ENCODE measurements at places on chromosomes 3 and 15. TPM values are rescaled to one million over a fixed set of nuclear protein-coding genes. Genes with fewer than 3 reads are reported as not detected.

DNA sequence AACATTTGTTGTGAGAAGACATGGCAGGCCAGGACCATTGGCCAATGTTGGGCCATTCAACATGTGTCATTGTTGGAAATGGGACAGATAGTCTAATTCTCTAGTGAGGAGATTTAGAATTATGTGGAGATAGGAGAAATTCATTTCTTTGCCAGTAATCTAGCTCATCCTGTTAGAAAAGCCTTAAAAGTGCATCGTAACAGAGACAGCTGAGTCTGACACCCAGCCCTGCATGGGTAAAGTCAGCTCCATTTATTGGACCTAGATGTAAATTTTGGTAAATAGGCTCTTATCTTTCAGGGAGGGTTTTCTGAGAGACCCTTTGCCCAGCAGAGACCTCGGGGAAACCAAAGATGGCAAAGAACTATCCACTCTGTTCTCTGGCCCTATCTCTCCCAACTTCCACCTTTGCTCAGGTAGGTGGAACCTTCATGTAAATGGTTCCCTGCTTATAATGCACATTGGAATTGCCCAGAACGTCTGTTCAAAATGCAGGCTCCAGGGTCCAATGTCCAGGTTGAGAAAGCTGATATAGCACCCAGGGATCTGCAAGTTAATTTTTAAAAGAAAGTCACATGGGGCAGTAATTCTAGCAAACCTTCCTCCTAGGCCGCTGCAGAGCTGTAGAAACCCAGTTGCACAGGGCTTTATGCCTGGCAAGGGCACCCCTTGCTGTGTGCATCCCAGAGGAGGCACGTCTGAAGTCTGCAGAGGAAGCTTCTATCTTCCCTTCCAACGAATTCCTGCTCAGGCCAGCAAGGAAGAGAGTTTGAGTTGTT lies 365.9 kb upstream of the PROK2 start:
- DNase-seq, result no peak

DNA sequence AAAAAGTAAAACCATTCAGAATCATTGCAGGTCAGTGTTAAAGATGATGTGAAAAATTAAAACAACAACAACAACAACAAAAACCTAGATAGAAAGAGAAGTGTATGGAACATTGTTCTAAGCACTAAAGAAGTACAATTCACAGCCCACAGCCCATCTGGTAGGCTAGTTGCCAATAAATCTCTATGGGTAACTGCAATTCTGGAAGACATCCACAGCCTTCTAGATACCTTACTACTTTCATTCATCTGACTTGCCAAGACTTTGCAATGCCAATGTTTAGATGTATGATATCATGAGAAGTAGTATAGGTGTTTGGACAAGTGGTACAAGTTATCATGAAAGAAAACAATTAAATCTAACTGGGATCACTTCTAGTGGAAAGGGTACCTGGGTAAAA lies 198.6 kb downstream of the VGLL3 start:
- DNase-seq, result peak; percentile 11

- no peak for DNase-seq
Measured at GRCh38 chr15:48120745-48121144, at the start of gene SLC24A5. SLC24A5 (plus strand) TSS chr15:48120990; CDS start chr15:48121045, 55 bp downstream.

GRCh38 chr3:46208167-46208704 lies at the start of gene CCR1:
CCR1 (minus strand) TSS chr3:46208313; CDS start chr3:46204313, 4,000 bp downstream.
- DNase-seq, result peak; percentile 71

DNA sequence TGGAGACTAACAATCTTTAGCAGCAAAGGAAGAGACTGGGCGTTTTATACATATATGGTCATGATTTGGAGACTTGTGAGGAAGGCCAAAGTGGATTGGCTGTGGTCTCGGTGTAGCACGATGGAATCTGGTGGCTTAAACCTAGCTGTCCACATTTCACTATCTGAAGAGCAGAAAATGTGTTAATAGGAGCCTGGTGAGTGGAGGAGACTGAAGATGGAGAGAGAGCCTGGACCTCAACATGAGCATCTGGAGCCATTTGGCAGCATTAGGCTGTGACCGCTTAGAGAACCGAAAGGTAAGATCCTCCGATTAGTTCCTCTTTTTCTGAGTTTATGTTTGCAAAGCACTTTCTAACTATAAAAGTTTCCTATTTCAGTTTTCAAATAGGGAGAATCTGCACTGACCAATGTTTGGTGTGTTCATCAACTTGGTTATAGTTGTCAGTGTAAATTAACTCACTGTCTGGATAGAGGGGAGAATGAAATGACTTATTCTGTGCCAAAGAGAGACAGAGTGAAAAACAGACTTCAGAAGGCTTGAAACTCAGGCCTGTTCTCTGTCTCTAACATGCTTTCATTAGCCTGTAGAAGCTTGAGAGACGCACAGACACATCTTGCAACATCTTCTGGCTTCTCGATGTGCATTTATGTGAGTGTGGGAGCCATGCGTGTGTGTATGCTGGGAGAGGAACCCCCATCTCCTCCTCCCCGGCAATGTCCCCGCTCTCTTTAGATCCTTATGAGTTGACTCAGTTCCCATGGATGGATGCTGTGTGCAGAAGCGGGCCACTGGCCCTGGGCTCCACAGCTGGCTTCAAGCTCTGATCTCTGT lies 244.7 kb upstream of the TBL1XR1 start:
- DNase-seq, result peak; percentile 55

DNA sequence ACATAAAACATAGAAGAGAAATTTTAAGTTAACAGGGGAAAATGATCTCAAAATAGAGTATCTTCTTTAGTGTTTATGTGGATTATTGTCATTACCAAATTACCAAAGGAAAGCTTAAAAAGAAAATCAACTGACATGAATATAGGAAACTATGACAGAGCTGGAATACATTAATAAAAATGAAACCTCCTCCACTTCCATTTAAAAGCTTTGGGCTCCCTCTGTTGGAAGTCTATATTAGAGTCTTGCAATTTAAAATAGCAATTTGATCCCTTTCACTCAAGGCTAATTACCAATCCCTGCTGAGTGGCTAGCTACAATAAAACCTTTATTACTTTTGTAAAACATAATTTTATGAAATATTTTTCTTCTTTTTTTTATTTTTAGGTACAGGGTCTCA lies 61.4 kb upstream of the IMPG2 start:
- peak; percentile 62 for DNase-seq

- no peak for DNase-seq
Measured at GRCh38 chr3:111285694-111286093, 214.1 kb downstream of the NECTIN3 start.

GRCh38 chr3:5140230-5140621 lies 18.1 kb downstream of the ARL8B start:
- DNase-seq, result no peak

- DNase-seq, result peak; percentile 67
Measured at GRCh38 chr15:71443538-71443937, 328.3 kb downstream of the THSD4 start.

GRCh38 chr3:71423151-71423906 lies 160.2 kb downstream of the FOXP1 start:
- peak; percentile 30 for DNase-seq

- no peak for DNase-seq
Measured at GRCh38 chr15:61639491-61639890, 410.4 kb upstream of the RORA start.

DNA sequence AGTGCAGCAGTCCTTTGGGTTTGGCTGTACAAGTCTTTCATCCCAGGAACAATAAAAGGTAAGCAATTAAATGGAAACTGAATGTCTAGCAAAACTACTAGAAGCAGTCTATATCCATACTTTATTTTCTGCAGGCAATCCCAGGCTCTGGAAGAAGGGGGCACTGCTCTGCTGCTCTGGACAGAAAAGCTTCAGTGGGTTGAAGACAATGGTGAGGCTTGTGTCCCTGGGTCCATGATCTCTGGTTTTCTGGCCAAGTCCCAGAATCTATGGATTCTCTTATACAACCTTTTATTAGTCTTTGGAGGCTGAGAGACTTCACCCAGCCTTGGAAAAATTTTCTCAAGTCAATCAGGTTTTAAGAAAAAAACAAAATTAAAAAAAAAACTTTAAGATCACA lies 35.6 kb downstream of the SCAP start:
- peak; percentile 41 for DNase-seq

DNA sequence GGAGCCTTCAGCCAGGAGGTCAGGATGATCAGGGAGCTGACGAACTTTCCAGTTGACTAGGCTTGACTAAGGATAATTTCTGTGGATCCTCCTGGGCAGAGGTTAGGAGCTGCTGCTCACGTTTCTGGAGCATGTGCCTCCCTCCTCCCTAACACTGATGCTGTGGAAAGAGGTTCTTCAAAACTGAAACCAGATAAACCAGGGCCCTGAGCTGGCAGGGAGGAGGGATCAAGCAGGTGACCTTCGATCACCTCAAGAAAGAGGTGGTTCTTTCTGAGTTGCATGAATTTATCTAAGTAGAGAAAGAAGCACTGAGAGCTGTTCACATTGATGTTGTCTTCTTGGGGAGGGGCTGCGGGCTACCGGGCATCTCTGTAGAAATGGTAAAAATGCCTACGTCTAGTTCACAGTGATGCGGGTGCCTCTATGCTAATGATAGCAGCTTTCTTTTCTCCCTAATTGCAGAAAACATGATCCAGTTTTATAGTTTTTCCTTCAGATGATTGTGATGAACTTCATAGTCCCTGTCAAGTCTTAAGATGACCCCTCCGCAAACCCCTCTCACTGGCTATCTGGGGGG lies 332.7 kb upstream of the LRRFIP2 start:
- no peak for DNase-seq

DNA sequence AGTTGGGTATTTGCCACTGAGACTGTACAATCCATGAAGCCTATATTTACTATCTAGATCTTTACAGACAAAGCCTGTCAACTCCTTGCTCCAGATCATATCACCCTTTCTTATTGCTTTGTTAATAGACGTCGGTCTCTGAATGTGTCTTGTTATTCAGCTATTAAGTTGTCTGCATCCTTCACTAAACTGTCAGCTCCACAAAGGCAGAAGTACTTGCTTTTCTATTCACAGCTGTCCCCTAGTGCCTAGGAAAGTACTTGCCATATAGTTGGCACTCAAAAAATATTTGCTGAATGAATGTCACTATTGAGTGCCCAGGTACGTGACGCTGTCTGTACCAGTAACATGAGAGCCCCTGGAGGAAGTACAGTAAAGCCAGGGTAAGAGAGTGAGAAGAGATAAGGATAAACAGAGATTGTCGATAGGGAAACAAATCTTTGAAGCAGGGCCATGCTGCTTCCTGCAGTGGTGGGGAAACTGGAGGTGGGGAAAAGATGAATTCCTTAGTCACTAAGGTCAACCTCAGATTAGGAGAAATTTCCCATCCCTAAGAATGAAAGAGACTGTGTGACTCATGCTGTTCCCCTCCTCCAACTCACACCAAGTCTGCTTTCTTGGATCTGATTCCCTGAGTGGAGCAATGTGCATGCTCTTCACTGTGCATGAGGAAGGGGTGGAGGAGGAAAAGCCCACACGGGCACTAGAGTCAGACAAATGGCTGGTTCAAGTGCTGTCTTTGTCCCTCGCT lies 36.3 kb downstream of the PRICKLE2 start:
- peak; percentile 98 for DNase-seq

DNA sequence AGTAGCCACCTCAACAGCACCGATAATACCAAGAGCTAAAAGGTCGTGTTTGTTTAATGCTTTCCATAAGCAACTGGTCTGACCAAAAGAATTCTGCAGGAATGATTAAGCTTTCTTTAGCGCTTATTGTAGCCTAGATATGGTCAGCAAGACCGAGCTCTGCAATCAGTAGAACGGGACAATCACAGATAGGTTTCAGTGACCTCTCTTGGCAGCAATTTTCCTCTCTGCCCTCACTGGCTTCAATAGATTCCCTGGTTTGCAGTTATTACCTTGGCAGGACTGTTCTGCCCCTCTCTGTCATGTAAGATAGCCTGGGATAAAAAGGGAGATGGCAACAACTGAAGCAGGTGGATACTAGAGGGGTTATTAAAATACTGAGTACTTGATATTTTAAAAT lies 337.1 kb upstream of the NECTIN3 start:
- no peak for DNase-seq

GRCh38 chr15:99704444-99704838 lies 28.8 kb downstream of the LYSMD4 start:
- DNase-seq, result peak; percentile 89

GRCh38 chr3:192042116-192042515 lies 581.2 kb downstream of the PYDC2 start:
- no peak for DNase-seq

DNA sequence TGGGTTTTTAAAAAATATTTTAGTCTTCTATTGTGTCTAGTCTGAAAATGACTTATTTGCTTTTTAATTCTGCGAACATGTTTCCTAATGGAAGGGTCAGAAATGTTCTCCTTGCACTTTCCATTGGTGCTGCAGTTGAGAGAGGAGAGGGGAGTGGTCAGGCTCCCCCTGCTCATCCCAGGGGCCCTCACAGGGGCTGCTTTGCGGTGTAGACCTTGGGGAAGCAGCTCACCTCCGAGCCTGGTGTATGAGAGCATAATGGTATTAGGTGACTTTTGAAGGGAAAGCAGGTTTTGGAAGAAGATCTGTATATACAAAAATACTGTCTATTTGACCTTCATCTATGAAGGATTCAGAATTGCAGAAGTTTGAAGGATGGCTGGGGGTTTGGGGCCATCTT lies 28.3 kb downstream of the APBA2 start:
- no peak for DNase-seq

DNA sequence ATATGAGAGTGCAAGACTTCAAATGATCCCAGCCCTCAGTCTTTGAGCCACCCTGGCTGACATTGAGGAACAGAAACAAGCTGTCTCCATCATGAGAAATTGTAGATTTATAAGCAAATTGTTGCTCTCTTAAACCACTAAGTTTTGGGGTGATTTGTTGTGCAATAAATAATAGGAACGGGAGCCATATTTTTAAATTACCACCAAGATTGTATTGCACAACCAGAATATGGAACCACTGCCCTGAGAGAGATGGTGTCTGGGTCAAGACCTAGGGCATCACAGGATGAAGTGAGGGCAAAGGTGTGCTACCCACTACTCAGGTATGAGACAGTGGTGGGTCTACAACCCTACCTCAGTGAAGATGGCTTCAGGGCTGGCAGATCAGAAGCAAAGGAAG lies 2.3 kb upstream of the CFAP92 start:
- DNase-seq, result no peak

The CLDN18 gene
- not detected for total RNA-seq

The PLSCR4 gene
- 13.5 TPM for total RNA-seq

The OIP5 gene
- 8.6 TPM for total RNA-seq

The GOLGA8G gene
- not detected for total RNA-seq

The GCSAM gene
- not detected for total RNA-seq

The HOMER2 gene
- total RNA-seq, result 1.3 TPM

The AQP9 gene
- not detected for total RNA-seq

The MUC13 gene
- 0.32 TPM for total RNA-seq

The SIDT1 gene
- not detected for total RNA-seq

The CXCR6 gene
- total RNA-seq, result under 0.01 TPM

The MINAR1 gene
- 2.3 TPM for total RNA-seq

The LMOD3 gene
- total RNA-seq, result not detected

The FANCD2OS gene
- not detected for total RNA-seq

The CHDH gene
- total RNA-seq, result 0.32 TPM

The CD86 gene
- total RNA-seq, result not detected

The GRM7 gene
- not detected for total RNA-seq
